ENCODE measurements at places on chromosomes 12 and 14.

DNA sequence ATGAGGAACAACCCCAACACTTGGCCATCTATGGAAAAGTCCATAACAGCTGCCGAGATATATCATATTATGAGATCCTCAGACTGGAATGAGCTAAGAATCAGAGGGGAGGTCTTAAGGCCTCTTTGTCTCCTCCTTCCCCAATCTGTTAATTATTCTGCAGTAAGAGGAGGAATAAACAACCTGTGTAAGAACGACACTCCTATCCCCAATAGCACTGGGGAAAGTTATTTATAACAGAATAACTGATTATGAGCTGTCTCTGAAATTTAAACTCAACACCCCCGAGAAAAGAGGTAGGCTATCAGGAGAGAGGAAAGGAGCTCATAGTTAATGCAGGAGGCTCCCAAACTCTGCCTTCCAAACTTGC lies 68.0 kb downstream of the NIN start:
- no peak for DNase-seq

DNA sequence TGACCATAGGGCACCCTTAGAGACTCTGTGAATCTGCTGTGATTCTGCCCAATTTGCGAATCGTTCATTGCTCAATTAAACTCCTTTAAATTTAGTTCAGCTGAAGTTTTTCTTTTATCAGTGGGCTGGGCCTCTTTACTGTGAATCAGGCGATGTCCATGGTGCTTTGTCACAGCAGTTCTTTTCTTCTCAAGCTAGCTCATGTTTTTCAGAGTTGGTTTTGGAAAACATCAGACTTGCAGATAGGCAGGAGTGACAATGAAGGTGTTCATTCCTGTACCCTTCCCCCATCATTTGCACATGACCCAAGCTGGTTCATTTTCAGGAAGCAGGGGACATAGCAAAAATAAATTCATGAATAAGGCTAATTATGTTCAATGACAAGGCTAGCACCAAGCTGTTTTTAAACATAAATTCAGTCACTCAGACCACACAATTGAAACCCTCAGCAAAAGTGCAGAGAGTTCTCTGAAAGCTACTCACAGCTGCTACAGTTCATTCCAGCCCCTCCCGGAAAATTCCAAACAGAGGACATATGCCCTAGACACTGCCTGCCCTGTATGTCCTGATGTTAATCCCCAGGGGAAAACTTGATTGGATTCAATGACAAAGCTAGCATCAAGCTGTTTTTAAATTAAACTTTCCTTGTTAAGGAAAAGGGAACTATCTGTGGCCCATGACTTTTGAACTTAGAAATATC lies 383.3 kb downstream of the C12orf75 start:
- no peak for DNase-seq

- no peak for DNase-seq
Measured at GRCh38 chr14:25111061-25111601, 61.2 kb upstream of the STXBP6 start.

DNA sequence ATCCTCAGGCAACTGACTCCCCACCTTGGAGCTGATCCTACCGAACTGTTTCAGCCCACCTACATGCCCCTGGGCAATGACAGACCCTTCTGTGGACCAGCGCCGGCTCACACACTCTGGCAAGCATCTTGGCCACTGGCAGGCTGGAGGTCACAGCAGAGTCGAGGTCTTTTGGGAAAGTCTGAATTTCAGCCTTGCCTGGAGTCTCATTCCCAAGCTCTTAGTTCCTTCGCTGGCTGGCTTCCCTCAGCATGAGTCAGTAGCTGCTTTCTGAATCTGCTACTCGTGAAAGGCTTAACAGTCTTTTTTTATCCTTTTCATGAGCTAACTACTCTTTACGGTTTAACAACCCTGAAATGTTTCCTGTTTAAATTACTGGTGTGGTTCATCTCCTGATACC lies 44.5 kb downstream of the ASCL4 start:
- no peak for DNase-seq

GRCh38 chr14:23930742-23931141 lies 22.8 kb upstream of the DHRS4 start:
- DNase-seq, result no peak

DNA sequence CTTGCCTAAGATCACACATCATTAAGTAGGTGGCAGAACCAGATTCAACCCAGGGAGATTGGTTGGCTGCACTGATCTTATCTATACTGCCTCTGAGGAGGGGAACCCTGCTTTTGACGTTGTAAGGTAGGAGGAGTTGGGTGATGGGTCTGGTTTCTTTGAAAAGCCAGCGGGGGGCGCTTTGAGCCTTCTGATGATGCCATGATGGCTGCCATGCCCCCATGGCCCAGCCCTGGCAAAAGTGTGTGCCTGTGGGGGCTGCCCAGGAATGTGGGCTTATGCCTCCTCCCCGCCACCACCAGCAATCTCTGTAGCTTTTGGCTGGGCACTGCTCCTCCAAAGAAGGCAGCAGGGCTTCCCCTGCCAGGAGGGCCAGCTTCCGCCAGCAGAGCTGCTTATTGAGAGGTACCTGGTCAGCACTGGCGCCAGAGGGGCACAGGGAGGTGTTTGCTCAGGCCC lies 224.3 kb downstream of the SLC41A2 start:
- DNase-seq, result no peak

DNA sequence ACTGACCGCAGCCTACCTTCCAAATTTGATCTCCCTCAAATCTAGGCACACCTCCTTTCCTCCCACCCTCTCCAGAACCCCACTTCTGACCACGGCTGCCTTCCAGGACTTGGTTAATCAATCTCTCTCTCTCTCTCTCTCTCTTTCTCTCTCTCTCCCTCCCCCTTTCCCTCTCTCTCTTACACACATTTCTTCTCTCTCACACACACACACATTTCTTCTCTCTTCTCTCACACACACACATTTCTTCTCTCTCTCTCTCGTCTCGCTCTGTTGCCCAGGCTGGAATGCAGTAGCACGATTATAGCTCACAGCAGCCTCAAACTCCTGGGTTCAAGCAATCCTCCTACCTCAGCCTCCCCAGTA lies 521 bp upstream of the GMFB start:
- DNase-seq, result no peak

DNA sequence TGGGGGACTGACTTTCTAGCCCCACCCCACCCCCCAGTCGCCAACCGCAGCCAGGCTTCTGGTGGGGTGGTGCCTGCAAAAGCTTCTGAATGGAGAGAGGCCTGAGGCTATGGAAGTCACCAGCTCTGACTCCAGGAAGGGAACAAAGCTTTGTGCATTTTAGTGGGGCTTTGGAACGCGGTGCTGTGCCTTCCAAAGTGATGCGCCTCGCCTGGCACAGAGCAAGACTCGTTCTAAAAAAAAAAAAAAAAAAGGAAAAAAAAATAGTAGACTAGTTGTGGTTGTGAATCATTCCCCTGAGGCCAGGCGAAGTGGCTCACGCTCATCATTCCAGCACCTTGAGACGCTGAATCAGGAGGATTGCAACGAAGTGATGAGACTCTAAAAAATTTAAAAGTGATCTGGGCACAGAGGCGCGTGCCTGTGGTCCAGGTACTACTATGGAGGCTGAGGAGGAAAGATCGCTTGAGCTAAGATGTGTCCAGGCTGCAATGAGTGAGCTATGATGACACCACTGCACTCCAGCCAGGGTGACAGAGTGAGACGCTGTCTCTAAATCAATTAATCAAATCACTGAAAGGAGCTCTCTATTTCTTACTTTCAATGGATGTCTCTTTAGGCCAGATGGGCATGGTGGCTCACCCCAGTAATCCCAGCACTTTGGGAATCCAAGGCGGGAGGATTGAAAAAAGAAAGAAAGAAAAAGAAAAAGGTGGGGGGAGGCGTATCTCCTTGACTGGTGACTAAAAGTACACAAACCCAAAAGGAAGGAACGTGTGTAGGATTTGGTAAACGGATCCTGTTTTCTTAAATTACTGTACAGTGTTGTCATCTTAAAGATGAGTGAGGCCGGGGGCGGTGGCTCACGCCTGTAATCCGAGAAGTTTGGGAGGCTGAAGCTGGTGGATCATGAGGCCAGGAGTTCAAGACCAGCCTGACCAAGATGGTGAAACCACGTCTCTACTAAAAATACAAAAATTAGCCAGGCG lies 259.6 kb upstream of the ALG10B start:
- DNase-seq, result no peak

- DNase-seq, result no peak
Measured at GRCh38 chr14:68695326-68695768, 97.5 kb downstream of the ZFP36L1 start.

DNA sequence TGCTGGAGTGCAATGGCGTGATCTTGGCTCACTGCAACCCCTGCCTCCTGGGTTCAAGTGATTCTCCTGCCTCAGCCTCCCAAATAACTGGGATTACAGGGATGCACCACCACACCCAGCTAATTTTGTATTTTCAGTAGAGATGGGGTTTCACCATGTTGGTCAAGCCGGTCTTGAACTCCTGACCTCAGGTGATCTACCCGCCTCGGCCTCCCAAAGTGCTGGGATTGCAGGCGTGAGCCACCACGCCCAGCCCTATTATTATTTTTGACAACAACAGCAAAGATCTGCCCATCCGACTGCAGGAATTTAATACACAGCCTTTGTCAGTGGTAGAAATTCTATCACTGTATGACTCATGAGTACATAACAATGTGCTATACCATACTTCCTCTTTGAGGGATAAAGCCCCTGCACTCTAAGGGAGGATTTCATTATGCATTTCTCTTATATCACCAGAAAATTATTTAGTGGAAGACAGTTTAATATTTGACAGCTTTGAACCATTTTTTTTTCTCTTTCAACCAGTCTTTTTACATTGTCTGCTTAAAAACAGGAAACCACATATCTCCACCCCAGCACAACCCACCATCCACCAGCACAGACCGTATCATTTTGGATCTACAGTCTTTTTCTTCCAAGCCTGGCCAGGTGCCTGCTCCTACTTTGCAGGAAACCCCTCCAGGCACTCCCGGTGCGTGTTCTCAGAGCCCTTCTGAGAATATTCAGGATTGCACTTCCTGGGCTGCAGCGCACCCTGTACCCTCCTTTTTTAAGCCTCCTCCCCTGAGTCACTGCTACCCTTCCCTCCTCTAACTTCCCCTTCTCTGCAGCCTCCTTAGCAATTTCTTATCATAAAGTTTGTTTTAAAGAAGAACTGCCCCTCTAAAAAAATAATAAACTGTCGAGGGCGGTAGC lies 594 bp downstream of the ARHGDIB start:
- DNase-seq, result no peak

GRCh38 chr14:93980456-93981201 lies 4.3 kb upstream of the ASB2 start:
- no peak for DNase-seq

DNA sequence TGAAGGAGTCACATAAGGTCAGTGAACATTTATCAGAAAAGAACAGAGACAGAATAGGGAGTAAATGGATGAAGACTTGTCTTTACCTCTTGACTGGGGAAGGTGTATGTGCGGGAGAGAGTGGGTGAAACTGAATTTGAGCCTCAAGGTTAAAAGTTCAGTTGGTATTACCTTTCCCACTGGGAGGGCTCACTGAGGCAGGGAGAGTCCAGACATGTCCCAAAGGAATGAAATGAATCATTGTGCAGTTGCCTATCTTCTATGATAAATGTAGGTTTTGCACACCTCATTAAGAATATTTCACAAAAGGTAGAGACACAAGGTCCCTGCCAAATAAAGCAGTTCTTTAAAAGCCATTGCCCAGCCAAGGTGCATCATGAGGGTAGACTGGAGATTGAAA lies 105.2 kb downstream of the KCNA5 start:
- DNase-seq, result no peak

DNA sequence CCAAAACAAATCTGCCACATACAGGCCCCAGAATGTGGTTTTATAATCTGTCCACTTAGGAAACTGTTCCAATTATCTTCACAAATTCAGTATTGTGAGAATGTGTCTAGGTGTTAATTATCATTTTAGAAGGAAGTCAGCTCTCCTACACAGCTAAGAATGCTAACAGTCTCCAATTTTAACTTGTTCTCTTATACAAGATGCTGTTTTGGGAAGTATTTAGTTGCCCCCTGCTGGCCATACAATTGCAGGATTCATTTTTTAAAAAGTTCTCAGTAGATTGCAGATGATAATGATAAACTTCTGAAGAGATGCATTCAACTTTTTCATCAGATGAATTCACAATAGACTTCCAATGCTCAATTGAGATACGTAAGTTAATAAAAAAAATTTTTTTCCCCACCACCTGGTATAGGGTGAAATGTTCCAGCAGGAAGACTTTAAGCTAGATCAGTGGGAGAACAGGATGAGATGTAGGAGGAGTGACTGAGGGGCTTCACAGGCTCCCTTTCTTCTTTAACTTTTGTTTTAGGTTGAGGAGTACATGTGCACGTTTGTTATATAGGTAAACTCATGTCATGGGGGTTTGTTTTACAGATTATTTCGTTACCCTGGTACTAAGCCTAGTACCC lies 27.3 kb upstream of the OSBPL8 start:
- no peak for DNase-seq

DNA sequence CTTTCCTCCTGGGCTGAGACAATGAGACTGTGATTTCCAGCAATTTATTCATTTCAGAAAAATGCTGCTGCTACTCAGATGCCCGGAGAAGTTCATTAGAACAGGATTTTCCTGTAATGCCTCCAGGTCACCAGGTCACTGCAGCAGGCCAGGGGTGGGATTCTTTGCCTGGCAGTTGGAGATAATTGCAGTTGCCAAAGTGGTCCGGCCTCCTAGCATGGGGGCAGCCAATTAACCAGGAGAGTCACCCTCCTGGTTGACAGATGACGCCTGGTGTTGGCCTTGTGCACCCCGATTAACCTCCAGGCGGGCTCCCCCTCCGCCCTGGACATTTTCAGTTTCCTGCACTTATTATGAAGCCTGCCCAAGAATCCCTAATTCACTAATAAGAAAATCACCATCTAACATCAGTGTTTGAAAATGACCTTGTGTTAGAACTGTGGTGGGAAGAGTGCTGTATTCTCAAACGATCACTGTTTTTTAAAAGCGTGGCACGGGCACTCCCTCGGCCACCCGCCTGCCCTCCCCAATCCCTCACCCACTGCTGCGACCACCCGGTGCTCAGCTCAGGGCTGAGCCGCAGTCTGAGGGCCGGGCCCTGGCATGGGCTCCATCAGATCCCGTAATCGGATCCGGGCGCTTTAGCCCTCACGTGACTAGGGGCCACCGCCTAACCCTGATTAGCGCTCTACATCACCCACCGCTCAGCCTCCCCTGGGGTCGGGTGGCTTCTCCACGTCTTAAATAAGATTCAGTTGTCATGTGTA lies 12.9 kb downstream of the RIMBP2 start:
- DNase-seq, result peak; percentile 62

GRCh38 chr12:25914551-25914950 lies 43.9 kb upstream of the RASSF8 start:
- no peak for DNase-seq

- no peak for DNase-seq
Measured at GRCh38 chr14:76884853-76885276, 58.7 kb downstream of the LRRC74A start.

- DNase-seq, result no peak
Measured at GRCh38 chr12:100875771-100876170, 81.2 kb downstream of the ANO4 start.
